HFFc6 (cell line): ENCODE measurements at places on chromosomes 1 and 21. TPM values are rescaled to one million over a fixed set of nuclear protein-coding genes. Genes with fewer than 3 reads are reported as not detected.

Gene LRRC39
- total RNA-seq = 0.35 TPM in 1 of 3 replicates, not detected in the others

Gene SLC44A3
- 0.53 to 0.98 TPM (median 0.62 TPM) in 3 replicates for total RNA-seq

Gene TM2D1
- total RNA-seq = 39.1 to 48.3 TPM (median 42.8 TPM) in 3 replicates

Gene CCDC27
- total RNA-seq = not detected in 3 replicates

Gene LIN28A
- not detected in 2 replicates for total RNA-seq

Gene CBR3
- 17.9 to 24.1 TPM (median 20.8 TPM) in 3 replicates for total RNA-seq

Gene GCSAML
- total RNA-seq = not detected in 3 replicates

Gene UTS2
- not detected in 3 replicates for total RNA-seq

DNA sequence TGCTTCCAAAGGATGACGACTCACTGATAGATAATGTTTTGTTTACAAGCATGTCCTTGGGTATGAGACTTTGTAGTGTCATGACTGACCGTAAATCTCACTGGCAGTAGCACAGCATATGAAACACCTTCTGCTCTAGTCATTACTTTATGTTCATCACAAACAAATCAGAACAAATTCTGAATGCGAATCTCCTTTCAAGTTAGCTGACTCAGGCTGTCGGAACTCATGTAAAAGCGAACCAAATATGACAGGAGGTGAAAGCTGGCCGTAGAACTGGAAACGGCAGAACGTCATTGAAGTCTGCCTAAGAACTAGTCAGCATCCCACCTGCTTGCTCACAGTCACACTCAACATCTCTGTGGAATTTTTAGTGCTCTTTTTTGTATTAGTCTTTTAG is 143.9 kb downstream of the RGS7 start:
- DNase-seq = no peak

GRCh38 chr1:112332176-112333150 is 63.6 kb upstream of the CTTNBP2NL start:
- DNase-seq = no peak

- no peak for DNase-seq
Measured at GRCh38 chr21:41507521-41508414, at the start of gene TMPRSS2. Gene TMPRSS2 (minus strand): TSS chr21:41508158. CDS start chr21:41498133, 10,025 bp downstream.

- DNase-seq = no peak
Measured at GRCh38 chr1:41383094-41383852, 22.0 kb downstream of the FOXO6 start.

DNA sequence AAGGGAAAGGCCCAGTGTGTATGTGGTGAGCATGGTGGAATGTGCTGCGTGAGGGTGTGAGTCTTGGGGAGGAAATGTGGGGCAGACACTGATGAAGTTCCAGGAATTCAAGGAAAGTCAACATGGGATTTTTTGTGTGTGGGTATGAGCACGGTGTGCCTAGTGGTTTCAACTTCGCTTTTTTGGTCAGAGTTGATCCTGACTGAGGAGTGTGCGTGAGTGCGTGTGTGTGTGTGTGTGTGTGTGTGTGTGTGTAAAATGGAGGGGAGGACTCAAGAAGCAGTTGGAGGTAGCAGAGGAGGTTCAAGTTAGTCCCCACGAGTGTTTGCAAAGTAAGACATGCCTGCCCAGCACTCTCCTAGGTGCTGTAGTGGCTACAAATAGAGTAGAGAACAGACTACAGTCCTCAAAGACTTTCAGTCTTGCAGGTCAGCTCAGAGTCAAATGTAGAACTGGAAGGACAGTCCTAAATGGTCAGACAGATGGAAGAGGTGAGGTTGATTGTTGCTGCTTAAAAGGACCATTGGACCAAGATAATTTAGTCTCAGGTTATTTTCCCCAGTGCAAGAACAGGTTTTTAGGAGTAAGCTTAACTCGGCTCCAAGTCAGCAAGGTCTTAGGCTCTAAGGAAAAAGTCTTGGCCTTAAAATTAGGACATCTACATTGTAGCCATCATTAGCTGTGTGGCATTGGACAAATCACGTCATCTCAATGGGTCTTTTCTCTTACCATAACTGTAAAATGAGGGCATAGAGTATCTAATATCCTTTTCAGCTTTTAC is 25.0 kb downstream of the SLAMF1 start:
- DNase-seq = no peak

DNA sequence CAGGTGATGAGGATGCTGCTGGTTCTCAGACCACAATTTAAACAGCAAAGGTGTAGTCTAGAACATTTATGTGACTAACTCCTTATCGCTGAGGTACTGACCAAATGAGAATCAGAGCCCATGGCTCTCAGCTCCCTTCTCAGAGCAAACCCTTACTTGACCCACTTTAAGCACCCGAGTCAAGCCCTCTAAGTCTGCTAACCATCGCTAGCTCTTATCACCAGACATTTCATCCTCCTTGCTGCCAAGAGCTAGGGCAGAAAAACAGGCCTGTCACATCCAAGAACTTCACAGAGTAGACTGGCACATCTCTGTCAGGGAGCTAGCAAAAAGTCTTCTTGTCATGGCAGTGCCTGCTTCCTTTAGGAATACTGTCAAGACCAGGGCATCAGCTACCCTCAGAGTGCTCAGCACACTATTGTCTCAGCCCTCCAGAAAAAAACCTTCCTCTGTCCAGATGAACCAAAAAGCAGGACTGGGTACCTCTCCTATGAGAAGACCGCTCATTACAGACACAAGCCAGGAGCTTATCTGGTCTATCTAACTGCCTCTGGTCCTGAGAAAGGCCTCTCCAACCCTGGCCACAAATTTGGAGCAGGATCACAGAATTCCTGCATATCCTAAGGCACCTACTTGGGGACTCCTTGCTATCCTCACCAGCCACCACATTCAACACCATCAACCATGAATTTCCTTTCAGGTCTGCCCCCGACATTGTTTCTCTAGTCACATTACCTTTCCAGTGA is 26.2 kb downstream of the ERI3 start:
- DNase-seq = no peak

DNA sequence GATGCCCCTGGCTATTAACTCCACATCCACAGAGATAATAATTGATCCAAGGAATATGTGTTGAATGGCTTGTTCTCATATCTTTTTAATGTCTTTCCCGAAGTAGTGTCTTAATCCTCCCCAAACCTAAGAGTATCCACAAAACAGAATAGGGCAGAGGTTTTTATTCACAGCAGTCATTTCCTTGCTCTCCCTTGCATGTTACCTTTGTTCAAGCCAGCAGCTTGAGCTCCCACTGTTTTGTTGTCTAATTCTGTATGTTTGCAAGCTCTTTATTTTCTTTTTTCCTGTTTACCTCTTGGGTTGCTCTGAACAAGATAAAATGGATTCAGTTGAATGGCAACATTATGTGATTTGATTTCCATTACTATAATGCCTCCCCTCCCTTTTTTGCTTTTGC is 308.6 kb upstream of the ZP4 start:
- DNase-seq = no peak

DNA sequence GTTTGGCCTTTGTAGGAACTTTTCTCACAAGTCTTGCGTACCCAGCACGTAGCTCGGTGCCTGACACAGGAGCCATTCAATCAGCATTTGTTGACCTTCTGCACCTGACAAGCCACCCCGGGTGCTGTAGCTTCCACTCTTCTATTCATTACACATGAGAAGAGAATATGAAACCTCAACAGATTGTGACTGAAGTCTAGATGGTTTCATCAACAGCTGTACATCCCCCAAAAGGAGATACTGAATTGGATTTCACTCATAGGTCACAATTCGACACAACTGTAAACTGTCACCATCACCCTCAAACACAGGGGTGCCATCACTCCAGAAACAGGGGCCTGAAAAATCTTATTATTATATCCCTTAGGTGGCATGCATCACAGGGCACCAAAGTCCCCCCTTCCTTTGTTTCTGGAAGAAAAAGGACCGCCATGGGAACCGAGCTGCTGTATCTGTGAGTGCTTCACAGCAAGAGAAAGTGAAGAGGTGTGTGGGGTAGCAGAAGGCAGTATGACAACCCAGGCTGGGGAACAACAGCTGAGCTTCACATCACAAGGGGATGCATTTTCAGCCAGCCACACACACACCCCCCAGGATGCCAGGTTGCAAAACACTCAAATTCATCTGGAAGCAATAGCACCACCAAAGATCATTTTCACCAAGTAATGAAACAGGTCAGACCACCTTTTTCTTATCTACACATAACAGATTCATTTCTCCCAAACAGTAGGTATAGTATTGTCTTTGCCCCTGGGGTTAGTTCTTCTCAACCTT is 225.7 kb downstream of the TOMM20 start:
- no peak for DNase-seq

GRCh38 chr21:40569357-40569756 is 277.6 kb downstream of the DSCAM start:
- DNase-seq = no peak

- DNase-seq = no peak
Measured at GRCh38 chr1:225114354-225114990, 185.0 kb downstream of the DNAH14 start.

- no peak for DNase-seq
Measured at GRCh38 chr1:35371506-35371905, 103.0 kb downstream of the ZMYM4 start.

- DNase-seq = no peak
Measured at GRCh38 chr1:205580140-205580922, 51.5 kb downstream of the ELK4 start.
